ENCODE measurements at places on chromosomes 13 and 19.
A peak's percentile ranks its signal among the peaks of the same experiment; 100 is the strongest.

DNA sequence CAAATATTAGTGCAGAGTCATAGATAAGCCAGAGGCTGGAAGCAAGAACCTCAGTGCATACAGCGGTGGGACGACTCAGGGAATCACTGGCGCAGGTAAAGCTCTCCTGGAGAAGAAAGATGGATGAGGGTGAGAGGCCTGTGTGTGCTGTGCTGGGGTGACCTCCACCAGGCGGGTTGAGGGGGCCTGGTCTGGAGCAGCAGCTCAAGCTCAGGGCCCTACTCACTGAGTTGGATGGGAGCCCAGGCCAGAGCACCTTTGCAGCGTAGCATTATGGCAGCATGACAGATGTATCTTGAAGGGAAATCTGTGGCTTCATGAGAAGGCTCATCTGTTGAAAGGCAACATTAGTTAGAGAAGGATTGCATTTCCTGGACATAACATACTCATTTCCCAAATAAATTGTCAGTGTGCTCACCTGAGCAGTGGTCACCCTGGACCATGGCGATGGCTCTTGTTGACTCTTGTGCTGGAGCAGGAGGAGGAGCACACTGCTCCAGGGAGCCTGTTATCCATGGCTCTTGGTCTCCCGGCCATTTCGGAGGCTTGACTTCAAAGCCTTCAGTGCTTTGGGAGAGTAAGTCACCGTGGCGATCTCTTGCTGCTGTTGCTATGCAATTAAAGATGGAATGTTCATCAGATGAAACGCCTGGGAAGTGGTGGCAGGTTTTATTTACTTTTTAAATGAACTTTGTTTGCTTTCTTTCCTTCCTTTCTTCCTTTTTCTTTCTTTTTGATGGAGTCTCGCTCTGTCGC is 25.0 kb downstream of the HNRNPM start:
- DNase-seq, result no peak

DNA sequence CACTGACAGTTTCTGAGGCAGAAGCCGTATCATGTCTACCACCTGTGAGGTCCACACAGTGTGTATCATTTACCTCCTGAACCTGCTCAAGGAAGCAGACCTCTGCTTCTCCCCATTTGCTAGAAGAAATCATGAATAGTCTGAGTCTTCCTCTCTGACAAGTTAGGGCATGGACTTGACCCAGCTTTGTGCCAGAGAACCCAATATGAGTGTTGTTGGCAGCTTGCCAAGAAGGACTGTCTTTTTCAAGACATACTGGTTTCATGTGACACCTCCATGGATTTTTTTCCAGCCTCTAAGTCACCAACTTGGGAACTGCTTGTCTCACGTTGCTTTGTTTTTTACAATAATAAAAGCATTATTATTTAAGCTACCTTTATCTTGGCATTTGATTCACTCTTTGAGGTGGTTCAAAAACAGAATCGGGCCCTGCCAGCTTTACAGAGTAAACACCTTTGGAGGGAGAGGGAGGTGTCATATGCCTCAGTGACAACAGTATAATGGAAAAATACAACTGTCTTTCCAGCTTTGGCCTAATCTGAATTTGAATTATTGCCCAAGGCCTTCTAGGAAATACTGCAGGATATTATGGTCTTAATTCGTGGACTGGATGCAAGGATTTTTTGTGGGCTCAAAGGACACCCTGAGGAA is 9.6 kb downstream of the ZNF211 start:
- DNase-seq, result no peak

DNA sequence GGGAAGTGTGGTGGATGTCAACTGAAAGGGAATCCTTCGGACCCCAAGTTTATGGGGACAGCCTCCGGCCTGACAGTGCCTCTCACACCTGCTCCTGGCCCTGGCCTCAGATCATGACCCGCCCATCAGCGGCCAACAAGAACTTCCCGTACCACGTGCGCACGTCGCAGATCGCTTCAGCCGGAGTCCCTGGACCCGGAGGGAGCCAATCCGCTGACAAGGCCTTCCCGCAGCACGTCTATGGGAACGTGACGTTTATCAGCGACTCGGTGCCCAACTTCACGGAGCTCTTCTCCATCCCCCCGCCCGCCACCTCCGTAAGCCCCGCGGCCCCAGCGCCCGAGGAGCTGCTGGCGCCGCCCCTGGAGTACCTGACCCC is 2.0 kb upstream of the MEGF8 start:
- DNase-seq, result no peak

- peak; percentile 51 for DNase-seq
These were observed 5.3 kb downstream of the PRR36 start for GRCh38 chr19:7868671-7869452.

- DNase-seq, result no peak
These were observed 287.9 kb downstream of the DCLK1 start for GRCh38 chr13:35843272-35843671.

GRCh38 chr13:42728507-42729180 is 52.7 kb upstream of the FAM216B start:
- no peak for DNase-seq

Measured in stimulated activated CD4-positive, alpha-beta T cell treated with anti-CD3 and anti-CD28 coated beads, TNF-alpha, amount 100 ng/mL, for 24 hours (primary cell).